ENCODE measurements at places on chromosomes 1 and 21.

- DNase-seq: no peak
These were observed 105.0 kb downstream of the GALNT2 start for GRCh38 chr1:230172016-230172537.

DNA sequence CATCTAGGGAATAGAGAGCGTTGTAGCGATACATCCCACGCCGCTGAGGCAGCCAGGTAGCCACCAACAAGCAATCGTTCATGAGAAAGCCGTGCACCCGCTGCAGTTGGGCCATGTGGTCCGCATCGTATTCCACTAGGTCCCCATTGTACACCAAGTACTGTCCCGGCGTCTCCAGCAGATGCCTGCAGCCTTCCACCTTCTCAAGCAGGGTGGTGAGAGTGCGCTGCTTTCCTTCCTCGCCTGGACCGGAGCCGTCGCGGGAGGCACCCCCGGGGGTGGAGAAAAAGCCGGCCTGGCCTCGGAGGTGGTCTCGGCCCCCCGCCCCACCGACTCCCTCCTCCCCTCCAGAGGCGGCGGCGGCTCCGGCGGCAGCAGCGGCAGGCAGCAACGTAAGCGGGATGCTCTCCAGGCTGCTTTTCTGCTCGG is 595 bp downstream of the EXOC8 start:
- no peak for DNase-seq

GRCh38 chr1:89710498-89711139 is 77.7 kb downstream of the LRRC8C start:
- no peak for DNase-seq

GRCh38 chr1:185315445-185316071 is 1.5 kb downstream of the IVNS1ABP start:
- DNase-seq: no peak

GRCh38 chr1:234631721-234632125 is 21.7 kb upstream of the IRF2BP2 start:
- no peak for DNase-seq

- no peak for DNase-seq
These were observed 3.7 kb downstream of the CCDC24 start for GRCh38 chr1:43994794-43995790.

- no peak for DNase-seq
These were observed 280.7 kb upstream of the PLXNA2 start for GRCh38 chr1:208524925-208525324.

DNA sequence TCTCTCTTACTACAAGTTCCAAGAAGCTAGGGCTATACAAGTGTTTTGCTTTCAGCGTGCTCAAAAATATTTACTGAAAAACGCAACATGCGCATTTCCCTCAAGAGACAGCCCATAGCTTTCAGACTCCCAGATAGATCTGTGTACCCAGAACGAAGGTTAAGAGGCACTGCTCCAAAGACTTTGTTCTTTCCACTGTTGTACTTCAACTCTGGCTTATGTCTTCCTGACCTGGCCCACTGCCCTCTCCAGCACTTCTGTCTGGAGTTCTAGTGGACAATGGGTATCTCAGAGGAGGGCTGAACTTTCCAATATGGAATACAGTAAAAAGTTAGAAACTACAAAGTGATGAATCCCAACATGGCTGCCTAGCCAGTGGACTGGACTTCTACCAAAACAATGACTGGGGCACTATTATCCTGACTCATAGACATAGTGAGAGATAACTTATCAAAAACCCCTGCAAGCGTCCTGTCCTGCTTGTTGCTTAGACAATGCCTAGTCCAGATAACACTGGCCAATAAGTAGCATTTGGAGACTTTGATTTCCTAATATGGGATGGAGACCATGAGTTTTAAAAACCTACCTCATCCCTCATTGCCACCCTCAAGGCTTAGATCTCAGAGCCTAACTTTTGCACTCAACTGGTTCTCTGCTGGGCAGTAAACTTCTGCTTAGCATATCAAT is 8.8 kb upstream of the ADAR start:
- DNase-seq: no peak

DNA sequence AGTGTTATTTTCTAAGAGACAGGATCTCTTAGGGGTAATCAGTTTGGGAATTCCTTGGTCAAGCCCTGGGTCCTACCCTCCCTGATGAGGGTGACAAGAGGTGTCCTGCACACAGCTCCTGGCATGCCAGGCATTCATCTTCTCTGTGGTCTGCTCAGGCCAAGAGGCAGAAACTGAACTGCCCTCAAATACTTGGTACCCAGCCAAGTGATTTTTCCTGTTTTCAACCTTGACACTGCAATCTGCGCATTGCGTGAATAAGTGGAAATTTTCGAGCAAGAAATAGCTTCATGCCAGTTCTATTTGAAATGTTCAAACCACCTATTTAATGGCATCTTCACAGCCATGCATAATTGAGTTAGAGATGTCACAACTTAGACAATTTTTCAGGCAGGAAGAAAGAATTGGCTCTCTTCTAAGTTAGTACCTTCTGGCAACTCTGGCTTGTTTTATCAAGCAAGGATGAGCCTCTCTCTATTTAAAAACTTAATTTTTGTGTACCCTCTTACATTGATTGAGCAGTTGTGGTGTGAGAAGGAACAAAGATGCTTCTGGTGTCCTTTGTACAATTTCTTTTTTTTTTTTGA is 27.0 kb downstream of the DNM3 start:
- no peak for DNase-seq

DNA sequence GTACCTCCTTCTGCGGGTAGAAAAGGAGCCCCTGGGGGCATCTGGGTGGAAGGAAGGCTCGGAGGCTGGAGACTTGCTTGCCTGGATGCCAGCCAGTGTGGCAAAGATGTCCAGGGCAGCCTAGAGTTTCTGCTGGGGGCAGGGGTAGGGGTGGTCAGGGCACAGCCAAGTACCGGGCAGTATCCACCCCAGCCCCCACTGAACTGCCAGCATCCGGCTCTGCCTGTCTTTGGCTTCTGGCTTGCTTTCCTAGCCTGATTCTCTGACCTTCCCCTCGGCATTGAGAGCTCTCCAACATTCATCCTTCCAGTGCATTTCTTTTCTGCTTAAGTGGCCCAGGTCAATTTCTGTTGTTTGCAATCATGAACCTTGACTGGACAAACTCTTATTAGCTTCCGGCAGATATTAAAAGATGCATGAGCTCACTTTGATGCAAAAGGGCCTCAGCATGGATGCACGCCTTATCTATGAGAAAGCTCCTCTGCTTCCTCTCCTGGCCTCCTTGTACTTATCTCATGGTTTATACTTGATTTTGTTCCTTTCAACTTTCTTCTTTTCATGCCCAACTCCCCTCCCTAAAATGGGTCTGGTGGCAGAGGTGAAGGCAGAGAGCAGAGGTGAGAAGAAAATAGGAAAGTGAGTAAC is 116.9 kb downstream of the HLCS start:
- DNase-seq: no peak

DNA sequence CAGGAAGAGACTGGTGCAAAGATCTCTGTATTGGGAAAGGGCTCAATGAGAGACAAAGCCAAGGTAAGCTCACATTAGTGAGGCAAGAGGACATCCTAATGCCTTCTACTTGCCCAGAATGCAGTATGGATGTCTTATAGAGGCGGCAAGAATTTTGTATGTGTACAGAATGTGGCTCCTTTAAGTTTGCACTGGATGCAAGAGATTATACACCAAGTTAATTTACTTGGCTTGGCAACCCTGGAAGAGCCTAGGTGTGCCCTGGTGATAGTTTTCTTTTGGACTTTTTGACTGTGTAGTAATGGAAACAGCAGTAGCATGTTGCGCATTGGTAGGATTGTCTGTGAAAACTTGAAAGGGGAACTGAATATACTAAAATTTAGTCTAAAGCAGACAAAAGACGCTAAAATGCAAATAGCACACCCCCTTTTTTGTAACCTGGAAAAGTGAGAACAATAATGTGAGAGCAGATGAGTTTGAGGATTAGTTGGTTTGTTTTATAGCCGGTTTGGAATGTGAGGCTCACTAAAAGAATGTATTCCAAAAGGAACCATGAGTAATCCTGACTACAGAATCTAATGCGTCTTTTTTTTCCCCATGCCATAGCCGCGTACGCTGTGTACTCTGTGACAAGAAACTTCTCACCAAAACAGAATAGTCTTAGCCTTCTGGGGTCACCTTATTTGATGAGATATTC is 18.1 kb downstream of the KHDRBS1 start:
- no peak for DNase-seq

DNA sequence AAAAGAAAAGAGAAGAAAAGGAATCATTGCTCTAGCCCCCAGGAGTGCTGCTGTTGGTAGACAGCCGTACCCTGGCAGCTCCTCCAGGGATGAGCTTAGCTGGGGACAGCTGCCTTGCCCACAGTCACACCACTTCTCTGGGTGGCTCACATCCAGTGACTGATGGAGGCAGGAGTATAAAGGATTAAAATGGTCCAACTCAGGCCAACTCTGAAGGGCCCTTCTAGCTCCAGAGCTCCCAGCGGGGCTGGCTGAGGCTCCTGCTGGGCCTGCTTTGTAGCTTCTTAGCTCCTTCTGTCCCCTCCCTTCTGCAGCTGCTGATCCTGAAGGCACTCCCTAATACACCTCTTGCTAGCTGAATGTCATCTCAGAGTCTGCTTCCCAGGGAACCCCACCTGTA is 4.4 kb downstream of the CITED4 start:
- no peak for DNase-seq

GRCh38 chr1:75720820-75721219 is 3.7 kb upstream of the ACADM start:
- DNase-seq: no peak

GRCh38 chr1:52123622-52124021 is 18.3 kb upstream of the ZFYVE9 start:
- no peak for DNase-seq

Data from memory B cell (primary cell).